MG63 (cell line): ENCODE measurements at places on chromosomes 7 and 10. TPM values are rescaled to one million over a fixed set of nuclear protein-coding genes. Genes with fewer than 3 reads are reported as not detected.

The CALHM3 gene
- total RNA-seq = not detected in 2 replicates

The SFRP5 gene
- not detected in 2 replicates for total RNA-seq

The ASIC3 gene
- 0.76 TPM in 1 of 2 replicates, not detected in the other for total RNA-seq

The HKDC1 gene
- 0.20 TPM in 1 of 2 replicates, not detected in the other for total RNA-seq

The GHRHR gene
- not detected in 2 replicates for total RNA-seq

DNA sequence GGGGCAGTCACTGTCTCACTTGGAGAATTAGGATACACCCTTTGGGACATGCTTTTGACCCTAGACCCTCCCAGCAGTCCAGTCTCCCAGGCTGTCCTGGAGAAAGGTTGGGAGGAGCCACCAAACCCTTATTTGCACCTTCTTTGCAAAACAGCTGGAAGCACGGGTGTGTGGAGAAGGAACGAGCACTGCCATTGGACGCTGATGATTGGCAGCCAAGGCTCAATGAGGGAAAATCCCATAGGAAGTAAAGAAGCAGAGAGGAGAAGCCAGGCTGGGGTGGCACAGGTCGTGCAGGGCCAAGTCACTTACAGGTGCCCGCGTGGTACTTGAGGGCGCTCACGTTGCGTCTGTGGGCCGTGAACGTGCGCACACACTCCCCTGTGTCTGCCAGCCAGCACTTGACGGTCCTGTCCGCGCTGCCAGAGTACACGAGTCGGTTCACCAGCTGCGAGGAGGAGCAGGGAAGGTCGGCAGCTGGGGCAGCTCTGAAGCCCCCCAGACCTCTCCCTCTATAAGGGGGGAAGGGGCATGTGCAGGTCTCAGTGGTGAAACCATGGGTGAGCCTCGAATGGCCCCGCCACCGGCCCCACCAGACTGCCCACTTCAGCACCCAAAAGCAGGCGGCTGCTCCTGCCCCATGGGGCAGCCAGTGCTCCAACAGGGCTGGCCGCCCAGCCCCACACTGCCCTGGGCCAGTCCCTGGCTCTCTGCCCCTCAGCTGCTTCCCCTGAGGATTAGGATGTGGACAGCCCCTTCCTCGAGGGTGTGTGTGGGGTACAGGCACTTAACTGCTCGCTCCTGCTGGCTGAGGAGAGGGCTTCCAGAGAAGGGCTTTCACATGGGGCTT is 24.8 kb downstream of the WDR86 start:
- no peak for DNase-seq

DNA sequence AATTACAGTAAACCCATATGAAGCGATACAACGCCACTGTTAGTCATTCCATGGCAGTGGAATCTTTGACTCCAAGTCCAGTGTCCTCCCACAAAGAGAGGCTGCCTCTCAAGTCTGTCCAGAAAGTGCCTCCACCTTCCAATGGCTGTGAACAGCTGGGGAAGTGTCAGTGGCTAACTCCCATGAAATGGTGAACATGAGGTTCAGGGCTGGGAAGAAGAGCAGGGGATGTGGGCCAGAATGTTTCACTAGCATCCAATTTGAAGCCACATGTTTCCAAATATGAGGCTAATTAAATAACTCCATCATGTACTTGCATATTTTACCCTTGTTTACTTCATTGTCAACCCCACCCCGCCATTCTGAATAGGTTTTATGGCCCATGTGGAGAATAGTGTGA is 53.1 kb upstream of the CHST15 start:
- no peak for DNase-seq

DNA sequence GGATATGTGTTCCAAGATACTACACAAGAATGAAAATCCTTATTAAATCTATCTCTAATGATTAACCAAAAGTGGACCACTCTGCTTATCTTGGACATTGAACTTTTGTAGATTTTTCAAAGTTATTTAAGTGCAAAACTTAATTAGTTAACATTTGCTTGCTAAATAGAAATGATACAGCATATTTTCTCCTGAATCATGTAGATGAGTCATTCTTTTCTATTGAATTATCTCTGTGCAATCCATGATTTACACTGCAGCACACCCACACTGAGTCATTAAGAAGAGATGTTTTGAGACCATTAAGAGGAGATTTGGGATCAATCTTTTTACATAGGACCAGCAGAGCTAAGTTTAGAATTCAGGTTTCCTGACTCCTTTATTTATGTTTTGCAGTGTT is 6.6 kb upstream of the ABCC2 start:
- no peak for DNase-seq

GRCh38 chr10:48798481-48799254 is 114.0 kb downstream of the WDFY4 start:
- peak; percentile 67 for DNase-seq

DNA sequence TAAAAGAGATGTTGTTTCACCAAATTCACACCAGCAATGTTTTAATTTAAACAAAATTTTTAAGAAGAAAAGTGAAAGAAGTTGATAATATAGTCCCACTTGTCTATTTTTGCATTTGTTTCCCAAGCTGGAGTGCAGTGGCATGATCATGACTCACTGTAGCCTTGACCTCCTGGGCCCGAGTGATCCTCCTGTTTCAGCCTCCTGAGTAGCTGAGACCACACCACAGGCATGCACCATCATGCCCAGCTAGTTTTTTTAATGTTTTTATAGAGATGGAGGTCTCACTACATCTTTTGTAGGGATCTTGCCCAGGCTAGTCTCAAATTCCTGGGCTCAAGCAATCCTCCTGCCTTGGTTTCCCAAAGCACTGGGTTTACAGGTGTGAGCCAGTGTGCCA is 14.1 kb upstream of the NDUFA5 start:
- no peak for DNase-seq

DNA sequence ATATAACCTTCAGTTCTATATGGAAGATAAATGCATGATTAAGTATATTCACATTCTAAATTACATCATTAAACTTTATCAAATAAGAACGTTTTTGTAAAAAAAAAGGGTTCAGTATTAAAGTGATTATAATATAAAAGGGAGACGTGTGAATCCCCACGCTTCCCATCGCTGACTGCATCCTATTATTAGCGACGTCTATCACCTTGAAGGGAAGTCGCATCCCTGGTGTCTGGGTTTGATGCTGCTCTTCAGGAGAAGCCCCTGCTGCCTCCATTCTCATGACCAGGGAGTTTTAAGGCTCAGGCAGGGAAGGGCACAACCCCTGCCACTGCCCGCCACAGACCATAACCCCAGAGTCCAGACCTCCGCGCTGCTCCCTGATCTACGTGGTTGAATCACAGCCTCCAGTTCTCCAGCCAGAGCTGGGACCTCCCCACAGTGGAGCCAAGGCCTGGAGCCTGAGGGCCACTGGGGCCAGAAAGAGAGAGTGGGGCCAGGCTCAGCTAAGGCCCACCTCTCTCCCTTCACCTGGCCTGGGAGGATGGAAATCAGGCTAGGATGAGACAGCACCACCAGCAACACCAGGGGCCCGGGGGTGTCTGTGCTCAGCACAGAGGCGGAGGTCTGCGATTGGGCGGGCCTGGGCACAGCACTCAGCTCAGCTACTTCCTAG is 130.6 kb downstream of the TCERG1L start:
- no peak for DNase-seq

- peak; percentile 97 for DNase-seq
Measured at GRCh38 chr7:5596046-5596895, 172.6 kb upstream of the TNRC18 start.

GRCh38 chr7:2030475-2031450 is 202.0 kb downstream of the MAD1L1 start:
- no peak for DNase-seq

DNA sequence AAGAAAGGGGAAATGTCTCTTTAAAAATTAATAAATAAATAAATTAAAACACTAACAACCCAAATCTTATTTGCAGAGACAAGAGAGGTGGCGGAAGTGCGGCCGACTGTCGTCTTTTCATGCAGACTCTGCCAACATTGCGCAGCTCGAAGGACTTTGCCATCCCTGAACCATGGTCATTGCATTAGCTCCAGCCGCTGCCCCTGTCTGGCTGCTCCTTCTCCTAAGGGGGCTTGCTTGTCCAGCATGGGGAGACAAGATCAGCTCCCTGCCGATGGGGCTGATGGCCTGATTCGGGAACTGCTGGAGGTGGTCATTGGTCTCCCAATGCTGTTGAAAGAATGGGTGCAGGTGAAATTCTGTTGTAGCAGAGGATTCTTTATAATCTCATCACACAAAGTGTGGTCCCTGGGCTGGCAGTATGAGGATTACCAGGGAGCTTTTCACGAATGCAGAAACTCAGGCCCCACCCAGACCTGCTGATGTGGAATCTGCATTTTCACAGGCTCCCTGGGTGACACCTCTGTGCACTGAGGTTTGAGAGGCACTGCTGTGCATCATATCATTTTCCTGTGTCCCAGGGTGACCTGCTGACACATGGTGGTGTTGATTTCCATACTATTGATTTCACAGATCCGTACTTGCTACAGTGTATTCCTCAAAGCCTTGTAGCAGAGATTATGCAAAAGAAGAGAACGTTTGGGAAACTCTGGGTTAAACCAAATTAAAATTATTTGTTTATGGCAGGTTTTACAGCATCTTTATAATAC is 172.4 kb upstream of the ZMIZ1 start:
- no peak for DNase-seq

GRCh38 chr7:26696161-26696560 is 168.2 kb downstream of the SKAP2 start:
- no peak for DNase-seq

GRCh38 chr7:95470452-95470851 is 15.3 kb upstream of the ASB4 start:
- DNase-seq = peak; percentile 47

- DNase-seq = no peak
Measured at GRCh38 chr7:131212114-131212513, 115.6 kb upstream of the MKLN1 start.

- DNase-seq = no peak
Measured at GRCh38 chr10:100724531-100725027, 20.8 kb upstream of the PAX2 start.
